ENCODE measurements at places on chromosomes 13 and 19.

- DNase-seq: no peak
These were observed 10.3 kb downstream of the AKT2 start for GRCh38 chr19:40274585-40275544.

DNA sequence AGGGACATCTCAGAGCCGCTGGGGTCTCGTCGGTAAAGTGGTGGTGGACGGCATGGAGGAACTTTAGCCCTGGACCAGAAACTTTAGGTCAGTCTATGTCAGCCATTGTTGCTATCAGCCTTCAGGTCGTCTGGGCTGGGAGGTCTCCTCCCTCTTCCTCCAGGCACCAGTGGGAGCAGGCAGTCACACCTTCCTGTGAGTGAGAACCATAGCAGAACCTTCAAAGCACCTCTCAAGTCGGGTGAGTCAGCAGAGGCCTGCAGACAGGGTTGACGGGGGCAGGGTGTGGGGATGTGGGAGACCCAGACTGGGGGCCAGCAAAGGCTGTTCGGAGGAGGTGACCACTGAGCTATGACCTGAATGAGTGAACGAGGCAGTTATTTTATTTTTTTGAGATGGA lies 15.4 kb upstream of the SBNO2 start:
- DNase-seq: no peak

DNA sequence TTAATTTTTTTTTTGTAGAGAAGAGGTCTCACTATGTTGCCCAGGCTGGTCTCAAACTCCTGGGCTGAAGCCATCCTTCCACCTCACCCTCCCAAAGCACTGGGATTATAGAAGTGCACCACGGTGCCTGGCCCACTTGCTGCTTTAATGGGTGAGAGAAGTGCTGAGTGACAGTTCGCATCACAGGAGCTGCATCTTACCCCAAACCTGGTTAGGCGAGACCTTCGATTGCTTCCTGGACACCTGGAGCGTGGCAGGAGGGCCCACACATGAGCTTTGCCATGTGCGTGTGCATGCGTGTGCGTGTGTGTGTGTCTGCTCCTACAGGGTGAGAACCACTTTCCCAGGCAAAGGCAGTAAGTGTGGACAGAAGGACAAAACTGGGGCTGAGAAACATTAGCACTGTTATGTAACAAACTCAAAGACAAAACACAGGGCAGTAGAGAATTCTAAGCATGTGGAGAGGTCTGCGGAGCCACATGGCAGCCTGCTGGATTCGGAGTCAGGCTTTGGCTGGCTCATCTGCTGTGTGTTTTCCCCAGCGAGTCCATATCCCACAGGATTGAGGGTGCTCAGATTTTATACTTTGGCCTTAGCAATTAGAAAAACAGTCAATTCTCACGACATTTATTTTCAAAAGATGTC lies 11.7 kb upstream of the MTIF3 start:
- DNase-seq: no peak

DNA sequence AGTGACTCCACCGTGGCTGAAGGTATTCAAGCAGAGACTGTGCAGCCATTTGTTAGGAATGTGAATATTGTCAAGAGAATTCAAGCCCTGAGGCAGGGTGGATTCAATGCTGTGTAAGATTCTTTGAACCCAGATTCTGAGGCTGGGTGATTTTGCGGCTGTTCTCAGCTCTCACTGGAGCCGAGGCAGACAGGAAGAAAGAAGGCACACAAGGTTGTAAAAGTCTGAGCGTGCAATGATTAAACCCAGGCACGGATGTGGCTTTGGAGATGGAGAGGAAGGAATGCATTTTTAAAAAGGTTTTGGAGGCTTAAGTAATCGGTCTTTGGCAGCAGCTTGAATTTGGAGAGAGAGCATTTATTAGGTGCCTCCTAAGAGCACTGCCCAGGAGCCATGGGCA lies 187.9 kb downstream of the KATNAL1 start:
- no peak for DNase-seq

DNA sequence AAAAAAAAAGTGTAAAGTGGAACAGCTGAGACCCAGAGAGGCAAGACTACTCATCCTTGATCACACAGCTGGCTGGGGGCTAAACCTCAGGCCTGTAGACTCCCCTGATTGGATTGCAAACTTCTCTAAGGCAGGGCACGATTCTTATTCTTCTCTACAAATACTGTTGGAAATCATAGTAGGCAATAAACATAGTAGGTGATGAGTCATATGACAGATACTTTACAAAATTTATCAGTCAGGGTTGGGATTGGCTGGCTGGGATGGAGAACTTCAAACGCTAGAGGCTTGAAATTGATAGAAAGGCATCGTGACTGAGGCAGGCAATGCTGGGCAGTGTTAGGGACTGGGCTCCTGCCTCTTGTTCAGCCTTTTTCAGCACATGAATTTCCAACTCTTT lies 5.9 kb upstream of the MATK start:
- no peak for DNase-seq

GRCh38 chr13:33717775-33718174 lies 100.2 kb upstream of the RFC3 start:
- no peak for DNase-seq

DNA sequence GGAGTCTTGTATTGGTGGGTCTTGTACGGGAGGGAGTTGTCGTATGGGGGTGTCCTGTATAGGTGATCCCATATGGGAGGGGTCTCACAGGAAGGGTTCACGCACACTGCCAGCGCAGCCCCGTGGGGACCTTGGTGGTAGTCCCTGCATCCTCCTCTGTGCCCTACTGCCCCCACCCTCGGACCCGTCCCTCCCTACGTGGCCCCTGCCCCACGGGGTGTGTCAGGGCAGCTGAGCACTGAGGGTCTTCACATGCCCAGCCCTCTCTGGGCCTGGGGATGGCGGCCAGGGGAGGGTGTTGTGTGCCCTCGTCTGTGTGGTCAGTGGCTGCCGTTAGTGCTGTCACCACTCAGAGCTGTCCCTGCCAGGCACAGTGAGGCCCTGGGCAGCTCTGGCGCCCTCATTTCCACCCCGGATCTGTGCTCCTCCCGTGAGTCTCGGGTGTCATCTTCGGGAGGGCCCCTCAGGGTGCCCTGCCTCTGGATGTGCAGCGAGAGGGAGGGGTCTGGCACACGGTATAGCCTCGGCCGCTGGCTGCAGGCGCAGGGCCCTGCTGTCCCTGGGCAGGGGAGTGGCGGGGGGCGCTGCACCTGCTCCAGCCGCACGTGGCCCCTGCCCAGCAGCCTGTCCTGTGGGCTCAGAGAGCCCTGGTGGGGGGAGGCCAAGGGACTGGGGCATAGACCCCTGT lies 16.0 kb upstream of the GNA15 start:
- DNase-seq: no peak

GRCh38 chr13:36251526-36251925 lies 37.2 kb upstream of the SOHLH2 start:
- DNase-seq: no peak

GRCh38 chr19:21463449-21464105 lies 41.8 kb upstream of the ZNF429 start:
- no peak for DNase-seq

DNA sequence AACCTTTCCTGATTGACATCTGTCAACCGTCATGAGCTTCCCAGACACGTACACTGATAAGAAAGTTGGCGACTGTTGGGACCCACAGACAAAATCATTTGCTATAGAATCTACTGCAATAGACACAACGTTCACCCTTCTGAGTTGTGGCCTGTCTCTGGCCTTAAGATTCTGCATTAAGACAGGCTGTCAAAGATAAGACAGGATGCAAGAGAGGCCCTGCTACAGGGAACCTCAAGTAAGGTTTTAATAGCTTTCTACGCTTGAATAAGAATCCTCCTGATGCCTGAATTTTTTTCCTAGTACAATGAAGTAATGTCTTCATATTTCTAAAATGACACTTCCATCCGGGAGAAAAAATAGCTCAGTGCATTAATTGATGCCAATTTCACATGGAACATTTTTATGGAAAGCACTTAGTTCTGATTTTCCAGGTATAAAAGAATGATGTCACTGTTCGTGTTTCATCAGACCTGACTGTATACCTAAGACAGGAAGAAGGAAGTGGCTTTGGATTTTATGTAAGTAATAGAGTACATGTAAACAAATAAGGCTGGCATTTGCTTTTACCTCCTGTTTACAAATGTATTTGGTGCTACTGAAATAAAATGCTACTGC lies 275.2 kb upstream of the GPC6 start:
- no peak for DNase-seq

DNA sequence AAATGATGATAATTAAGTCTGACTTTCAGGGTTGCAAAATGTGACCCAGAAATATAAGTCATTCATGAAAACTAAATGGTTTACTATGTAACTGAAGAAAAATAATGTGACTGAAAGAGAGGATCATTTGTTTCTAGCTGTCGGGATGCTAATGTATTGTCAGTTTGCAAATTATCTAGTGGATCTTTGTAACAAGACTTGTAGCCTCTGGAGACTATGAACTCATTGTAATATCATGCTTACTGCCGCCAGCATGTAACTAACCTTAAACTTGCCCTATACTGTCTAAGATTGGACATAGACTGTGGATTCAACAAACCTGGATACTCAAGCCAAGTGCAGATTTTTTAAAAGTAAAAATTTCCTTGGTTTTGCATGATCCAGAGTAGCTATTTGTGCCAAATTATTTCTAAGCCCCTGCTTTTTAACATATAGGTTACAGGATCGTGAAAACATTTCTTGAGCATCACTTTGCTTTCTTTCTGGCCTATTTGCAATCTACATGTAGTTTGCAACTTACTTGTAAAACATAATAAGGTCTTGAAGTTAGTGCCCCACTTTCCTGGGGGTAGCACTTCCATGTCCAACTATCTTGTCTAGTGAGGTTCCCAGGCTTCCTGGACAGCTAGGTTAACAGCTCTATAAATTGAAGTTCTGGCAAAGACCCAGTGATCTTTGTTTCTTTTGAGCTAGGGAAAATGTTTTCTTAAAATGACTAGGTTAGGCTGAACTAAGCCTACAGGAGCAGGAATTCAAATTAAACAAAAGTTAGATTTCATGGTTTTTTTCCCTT lies 3.3 kb upstream of the POSTN start:
- DNase-seq: no peak

- DNase-seq: no peak
These were observed 24.4 kb upstream of the KCTD15 start for GRCh38 chr19:33772102-33772857.

DNA sequence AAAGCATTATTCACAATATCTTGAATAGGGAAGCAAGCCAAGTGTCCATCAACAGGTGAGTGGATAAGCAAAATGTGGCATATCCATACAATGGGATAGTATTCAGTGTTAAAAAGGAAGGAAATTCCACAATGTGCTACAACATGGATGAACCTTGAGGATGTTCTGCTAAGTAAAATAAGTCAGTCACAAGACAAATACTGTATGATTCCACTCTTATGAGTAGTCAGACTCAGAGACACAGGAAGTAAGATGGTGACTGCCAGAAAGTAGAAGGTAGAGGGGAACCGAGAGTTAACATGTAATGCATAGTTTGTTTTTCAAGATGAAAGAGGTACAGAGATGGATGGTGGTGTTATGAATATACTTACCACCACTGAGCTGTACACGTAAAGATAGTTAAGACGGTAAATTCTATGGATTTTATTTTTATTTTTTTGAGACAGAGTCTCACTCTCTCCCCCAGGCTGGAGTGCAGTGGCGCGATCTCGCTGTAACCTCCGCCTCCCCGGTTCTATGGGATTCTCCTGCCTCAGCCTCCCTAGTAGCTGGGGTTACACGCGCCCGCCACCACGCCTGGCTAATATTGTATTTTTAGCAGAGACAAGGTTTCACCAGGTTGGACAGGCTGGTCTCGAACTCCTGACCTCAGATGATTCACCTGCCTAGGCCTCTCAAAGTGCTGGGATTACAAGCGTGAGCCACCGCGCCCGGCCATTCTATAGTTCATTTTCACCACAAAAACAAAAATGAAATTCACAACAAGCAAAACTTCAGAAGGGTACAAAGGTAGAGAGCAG lies 1.0 kb upstream of the CHAMP1 start:
- no peak for DNase-seq

DNA sequence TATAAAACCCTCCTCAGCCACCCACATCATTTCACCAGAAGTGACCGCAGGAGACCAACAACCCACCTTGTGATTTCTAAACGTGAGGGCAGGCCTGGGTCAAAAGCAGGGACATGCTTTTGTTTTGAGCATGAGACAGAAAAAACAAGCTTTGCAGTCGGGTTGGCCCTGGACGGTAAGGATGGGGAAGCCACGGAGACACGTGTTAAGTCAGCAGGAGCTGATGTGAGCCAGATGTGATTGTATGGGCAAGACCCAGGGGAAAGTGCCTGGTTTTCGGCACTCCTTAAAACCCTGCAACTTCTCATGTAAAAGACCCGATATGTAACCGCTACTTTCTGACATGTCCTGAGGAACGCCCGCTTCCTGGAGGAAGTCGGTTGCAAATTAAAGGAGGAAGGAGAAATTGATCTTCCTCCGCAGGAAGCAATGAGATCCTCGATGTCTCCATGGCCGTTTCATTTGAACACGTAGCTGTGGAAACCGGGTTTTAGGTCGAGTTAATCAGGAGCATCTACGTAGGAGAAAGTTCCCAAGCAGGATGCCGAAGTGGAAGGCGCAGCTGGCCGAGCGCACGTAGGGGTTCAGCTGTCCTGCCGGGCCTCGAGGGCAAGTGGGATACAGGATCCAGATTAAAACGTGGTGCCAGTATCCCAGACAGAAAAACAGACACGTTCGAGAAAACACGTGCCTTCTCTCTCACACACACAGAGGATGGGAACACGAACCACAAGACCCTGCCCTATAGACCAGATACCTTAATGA lies 40.5 kb upstream of the POMP start:
- no peak for DNase-seq

DNA sequence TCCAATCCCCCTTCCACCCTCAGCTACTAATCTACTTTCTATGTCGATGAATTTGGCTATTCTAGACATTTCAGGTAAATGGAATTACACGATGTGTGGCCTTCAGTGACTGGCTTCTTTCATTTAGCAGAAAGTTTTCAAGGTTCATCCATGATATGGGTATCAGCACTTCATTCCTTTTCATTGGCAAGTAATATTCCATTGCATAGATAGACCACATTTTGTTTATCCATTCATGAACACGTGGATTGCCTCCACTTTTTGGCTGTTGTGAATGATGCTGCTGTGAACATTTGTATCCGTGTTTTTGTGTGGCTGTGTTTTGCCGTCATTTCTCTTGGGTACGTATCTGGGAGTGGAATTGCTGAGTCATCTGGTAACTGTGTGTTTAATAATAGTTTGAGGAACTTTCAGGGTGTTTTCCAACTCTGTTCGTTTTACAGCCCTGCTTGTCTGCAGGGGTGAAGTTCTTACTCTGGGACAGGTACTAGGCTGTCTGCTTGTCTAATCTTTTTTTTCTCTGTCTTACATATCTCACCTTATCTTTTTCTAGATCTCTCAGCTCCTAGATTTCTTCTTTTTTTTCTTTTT lies 32.5 kb downstream of the MARK4 start:
- DNase-seq: no peak

GRCh38 chr19:46728208-46728607 lies 11.3 kb upstream of the PRKD2 start:
- no peak for DNase-seq

GRCh38 chr19:54168174-54168917 lies 4.6 kb downstream of the TMC4 start:
- DNase-seq: peak; percentile 83

Data from NCI-H2107 (cell line).